ENCODE measurements at places on chromosomes 6 and 20.

- no peak for DNase-seq
Observed at GRCh38 chr6:24391756-24392405, 10.9 kb upstream of the MRS2 start.

DNA sequence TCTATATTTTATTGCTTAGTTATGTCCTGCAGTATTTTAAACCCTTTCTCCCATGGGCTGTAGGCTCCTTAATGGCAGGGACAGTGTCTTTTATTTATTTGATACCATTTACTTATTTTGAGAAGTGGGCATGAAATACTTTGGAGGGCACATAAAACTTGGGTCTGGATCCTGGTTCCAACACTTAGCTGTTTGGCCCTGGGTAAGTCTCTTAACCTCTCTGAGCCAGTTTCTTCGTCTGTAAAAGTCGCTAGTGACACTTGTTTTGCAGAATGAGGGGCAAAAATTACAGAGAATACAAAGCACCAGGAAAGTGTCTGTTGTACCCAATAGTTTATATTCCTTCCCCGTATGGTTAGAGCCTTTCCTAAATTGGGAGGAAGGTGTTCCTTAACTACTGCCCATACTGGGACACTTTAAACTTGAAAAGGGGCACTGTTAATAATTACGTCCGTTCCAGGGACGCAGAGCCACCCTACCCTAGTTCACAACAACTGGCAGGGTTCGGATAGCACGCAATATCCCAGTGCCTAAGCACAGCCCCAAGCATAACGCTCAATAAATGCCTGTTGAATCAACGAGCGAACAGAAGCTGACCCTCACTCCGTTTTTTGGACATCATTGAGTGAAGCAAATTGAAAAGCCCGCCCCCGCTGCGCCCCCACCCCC lies 6.0 kb upstream of the ARMC12 start:
- no peak for DNase-seq

DNA sequence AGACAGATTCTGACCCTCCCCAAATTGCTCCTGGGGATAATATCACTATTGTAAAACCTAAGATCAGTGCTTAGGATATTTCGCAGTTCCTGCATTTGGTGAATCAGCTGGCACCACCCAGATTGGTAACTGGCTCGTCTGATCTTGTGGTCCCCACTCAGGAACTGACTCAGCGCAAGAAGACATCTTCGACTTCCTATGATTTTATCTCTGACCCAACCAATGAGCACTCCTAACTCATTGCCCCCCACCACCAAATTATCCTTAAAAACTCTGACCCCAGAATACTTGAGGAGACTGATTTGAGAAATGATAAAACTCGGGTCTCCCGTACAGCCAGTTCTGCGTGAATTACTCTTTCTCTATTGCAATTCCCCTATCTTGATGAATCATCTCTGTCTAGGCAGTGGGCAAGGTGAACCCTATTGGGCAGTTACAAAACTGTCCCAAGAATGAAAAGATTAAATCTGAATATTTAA lies 55.7 kb upstream of the PRND start:
- peak; percentile 47 for DNase-seq

- DNase-seq, result no peak
Observed at GRCh38 chr20:37377346-37378081, 31.6 kb downstream of the SRC start.

DNA sequence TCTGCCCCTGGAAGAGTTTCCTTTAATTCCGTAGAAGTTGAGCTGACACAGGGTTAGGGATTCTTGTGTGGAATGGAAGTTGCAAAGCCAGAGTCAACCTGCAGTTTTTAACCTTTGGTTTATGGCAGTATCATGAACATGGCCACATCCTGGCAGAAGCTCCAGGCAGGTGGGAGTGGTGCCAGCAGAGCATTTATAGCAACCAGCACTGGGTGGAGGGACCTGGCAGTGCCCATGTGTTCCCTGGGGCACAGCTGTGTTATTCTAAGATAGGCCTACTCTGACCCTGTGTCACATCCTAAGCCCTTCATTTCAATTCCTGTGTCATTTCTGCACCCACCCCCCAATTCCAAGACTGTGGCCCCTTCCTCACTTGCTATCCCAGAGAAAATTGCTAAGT lies 26.1 kb upstream of the ZNF831 start:
- no peak for DNase-seq

DNA sequence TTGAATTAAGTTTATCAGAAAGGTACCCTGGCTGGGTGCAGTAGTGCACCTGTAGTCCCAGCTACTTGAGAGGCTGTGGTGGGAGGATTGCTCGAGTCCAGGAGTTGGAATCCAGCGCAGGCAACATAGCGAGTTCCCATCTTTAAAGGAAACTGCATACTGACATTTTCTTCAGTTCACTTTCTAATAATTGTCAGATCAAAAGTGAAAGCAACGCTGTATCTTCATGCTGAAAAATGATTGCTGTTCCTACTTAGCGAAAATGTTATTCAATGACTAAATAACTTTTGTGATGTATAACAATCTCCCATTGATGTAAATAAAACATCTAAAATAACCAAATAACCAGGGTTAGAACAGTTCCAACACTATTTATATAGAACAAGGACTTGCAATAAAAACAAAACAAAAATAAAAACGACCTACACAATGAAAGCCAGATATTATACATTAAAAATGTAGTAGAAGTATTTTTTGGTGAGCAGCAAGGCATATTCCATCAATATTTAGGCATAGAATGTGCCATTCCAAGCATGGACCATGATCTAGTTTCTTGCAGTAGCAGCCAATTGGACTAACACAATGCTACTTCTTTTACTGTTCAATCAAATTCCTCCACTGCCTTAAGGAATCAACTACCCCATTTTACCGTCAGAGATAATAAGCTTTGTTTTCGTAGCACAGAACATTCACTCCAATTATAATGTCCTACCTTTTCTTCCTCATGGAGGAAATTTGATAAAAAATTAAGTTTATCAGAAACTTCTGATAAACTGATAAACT lies 1.5 kb downstream of the LATS1 start:
- no peak for DNase-seq

DNA sequence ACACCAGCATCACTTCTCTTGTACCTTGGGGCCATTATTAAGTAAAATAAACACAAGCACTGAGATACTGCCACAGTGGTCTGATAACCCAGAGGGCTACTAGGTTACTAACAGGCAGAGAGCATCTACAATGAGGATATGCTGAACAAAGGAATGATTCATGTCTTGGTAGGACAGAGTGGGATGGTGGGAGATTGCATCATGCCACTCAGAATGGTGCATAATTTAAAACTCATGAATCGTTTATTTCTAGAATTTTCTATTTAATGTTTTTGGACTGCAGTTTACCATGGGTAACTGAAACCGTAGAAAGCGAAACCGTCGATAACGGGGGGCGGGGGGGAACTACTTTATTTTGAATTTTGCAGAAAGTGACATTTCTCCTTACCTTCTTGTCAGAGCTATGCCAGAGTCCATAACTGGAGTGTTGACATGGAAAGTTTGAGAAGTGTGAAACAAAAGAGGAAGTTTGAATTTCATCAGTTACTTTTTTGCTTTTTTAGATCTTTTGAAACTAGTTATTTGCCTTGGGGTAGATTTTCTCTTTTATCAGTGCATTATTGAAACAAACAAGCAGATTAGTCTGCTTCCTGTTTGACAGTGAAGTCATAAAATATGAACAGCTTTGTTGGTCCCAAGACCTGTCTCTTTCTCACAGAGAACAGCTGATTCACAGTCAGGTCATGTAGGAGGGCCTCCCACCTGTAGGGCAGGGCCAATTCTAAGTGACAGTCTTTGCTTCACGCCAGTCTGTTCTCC lies 124.9 kb downstream of the KLHL32 start:
- no peak for DNase-seq

GRCh38 chr6:48113130-48113529 lies 2.1 kb upstream of the PTCHD4 start:
- DNase-seq, result no peak

DNA sequence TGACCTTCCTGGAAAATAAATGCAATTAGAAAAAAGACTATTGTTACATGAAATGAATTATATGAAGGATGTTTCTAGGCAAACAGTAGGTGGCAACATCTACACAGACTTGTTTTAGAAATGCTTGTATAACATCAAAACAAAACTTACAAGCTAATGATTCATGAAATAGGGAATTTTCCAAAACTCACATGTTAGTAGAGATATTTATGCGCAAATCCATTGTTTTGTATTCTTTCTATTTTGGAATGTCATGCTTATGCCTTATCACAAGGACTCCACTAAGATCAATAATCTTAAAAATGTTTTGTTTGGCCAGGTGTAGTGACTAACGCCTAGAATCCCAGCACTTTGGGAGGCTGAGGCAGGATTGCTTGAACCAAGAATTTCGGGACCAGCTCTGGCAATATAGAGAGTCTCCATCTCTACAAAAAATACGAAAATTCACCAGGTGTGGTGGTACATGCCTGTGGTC lies 32.3 kb upstream of the LGSN start:
- no peak for DNase-seq

DNA sequence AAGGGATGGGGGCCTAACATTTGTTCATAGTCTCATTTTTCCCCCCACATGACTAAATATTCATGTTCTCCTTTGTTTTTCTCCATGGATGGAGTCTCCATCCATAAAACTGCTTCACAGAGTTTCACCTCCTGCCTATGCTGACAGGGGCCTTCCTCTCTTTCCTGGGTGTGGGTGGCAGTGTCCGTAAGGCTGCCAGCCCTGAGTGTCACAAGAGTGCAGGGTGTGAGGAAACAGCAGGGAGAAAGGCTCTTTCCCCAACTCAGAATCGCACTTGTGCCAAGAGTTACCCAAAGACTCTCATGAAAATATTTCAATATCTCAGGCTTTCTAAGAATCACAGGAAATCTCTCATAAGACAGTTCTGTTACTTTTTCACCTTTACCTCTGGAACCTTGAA lies 346.2 kb upstream of the MMS22L start:
- no peak for DNase-seq

DNA sequence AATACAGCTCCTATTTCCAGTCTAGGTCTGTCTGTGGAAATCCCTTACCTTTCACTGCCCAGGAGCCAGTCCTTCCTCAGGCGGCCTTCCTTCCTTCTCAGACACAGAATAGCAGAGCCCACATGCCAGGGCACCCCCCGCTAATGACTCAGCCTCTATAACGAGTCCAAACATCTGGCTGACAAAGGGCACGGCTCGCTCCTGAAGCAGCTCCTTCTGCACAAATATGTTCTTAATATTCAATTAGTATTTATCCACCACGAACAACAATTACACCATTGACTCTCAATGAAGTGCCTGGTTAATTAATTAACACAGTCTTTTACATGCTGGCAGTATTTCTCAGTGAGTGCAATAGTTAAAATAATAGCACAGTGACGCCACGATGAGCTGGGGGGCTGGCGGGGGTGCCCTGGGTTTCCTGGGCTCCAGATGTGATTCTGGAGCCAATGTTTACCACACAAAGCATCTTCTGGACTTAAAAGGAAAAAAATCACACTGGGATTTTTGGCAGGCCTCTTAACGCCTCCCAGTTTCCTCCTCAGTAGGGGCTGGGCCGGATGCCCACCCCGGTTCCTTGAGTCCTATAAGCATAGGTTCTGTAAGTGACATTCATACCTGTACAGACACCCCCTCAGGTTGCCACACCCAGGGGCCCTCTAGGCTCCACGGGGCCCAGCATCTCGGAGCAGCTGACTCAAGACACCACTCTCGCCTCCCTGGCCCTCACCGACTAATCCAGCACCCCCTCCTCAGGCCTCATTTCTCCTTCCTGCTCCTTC lies 158.6 kb upstream of the MLN start:
- DNase-seq, result no peak

Measured in amniotic stem cell (primary cell).